Esophagus squamous epithelium (tissue), 5 donors: ENCODE measurements at places on chromosomes 7 and 10.

GRCh38 chr7:81414411-81414810, 355.4 kb downstream of the HGF start:
- DNase-seq: no peak

DNA sequence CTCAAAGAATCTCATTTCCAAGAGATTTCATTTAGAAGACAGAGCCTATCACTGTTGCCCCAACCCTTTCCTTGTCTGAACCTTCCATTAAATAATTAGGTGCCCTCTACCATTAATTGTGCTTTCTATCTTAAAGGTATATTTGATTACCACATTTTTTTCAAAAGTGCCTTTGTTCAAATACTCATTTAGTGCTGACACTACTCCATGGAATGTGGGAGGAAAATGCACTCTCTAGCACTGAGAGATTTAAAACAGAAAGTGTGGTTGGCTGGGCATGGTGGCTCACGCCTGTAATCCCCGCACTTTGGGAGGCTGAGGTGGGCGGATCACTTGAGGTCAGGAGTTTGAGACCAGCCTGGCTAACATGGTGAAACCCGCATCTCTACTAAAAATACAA, 119.8 kb downstream of the CACNA2D1 start:
- DNase-seq: no peak

- no peak for DNase-seq
These were observed 263.6 kb downstream of the SKIDA1 start for GRCh38 chr10:21261842-21262294.

DNA sequence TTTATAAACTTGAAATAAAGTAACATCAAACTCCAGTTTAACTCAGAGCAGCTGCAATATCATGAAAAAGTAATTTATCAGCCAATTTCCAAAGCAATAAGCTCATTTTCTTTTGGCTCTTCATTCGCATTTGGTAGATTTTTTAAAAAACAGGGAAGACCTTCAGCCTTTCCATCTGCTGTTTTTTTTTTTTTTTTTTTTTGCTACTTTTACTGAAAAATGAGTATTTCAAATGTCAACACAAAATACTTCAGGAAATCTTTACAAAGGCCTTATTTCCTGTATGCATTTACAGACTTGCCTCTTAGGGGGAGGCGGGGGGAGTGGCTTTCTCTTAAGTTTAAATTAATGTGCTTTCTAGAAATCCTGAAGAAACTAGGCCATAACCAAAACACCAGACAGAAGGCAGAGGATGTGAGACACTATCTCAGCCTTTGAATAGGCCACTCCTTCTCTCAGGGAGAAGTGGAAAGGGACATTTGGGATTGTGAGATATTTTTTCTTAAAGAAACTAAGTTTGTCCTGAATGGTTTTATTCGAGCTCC, 91.8 kb downstream of the COL28A1 start:
- DNase-seq: no peak

- no peak for DNase-seq
These were observed 10.5 kb downstream of the DDC start for GRCh38 chr7:50554431-50555322.

DNA sequence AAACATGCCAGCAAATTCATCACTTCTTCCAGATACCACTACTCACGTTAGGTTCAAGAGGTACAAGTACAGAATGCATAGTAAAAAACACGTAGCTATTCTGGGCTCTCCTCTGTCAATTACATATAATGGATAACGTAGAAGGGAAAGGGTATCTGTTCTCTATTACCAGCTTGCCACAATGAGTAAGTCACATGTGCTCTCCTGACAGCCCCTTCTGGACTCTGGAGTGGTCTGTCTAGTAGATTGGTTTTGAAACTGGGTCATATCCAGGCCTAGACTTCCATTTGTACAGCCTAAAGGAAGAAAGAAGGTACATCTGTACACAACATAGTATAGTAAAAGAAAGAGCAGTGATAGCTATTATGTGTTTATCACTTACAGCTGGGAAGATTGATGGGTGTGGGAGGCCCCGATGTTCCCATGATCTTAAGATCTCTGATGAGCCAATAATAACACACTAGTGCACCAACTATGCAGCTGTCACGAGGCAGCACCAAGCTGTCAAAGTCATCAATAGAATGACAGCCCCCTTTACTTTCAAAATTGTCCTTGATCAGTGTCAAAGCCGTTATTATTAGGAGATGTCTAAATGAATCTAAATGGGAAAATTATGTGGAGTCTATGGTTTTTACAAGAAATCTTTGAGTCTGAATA, 161.9 kb upstream of the AGK start:
- no peak for DNase-seq

DNA sequence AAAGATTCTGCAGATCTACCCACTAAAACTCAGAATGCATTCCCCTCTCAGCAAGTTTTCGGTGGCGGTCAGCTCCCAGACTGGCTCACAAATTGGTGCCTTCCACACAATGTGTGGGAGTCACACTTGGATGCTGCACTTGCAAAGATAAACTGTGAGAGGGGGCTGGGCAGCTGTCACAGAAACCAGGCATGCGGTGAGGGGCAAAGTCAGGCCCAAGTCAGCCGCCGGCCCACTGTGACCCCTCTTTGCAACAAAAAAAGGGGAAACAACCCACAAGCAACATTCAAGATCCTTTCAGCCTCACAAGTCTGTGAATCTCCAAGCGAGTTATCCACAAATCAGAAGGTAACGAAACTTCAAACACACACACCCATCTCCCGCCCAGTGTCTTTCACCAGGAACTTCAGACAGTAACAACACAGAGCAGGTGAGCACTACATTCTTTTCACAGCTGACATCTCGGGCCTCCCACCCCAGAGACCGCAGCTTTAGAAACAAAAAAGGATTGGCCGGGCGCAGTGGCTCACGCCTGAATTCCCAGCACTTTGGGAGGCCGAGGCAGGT, 32.0 kb downstream of the SNX8 start:
- DNase-seq: no peak

DNA sequence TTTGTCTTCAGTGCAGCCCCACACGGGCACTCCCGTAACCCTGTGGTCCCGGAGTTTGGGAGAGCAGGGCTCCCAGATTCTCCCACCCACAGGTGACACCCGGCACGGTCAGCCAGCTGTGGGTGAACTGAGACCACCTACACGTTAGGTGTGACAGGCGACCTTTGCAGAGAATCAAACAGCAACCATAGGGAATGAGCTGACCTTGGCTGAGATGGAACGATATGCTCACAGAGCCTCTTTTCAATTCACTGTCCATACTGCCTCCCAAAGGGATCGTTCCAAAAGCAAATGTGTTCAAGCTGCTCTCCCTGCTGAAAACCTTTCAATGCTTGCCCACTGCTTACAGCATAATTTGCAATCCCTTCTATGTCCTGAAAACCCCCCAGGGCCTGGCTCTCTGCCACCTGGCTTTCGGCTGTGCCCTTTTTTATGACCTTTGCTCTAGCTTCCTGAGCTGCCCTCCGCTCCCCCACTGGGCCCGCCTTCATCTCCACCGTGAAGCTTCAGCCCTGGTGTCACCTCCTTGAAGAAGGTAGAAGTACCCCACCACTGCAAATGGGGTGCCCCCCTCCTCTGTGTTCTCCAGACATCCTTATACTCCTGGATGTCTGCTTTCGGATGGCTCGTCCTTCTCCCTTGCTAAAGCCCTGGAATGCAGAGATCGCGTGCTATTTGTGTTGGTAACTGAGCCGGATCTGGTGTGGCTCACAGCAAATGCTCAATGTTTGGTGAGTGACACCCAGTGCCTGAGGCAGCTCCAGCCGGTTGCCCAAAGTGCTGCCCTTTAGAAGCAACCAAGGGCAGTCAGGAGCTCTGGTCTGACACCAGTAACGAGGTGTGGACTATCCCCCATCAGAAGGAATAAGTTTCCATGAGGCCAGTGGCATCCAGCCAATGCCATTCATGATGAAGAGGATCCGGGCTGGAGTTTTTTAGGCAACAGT, 90.4 kb downstream of the KIAA1549 start:
- no peak for DNase-seq

GRCh38 chr10:106714734-106715555, 449.6 kb downstream of the SORCS1 start:
- DNase-seq: no peak

DNA sequence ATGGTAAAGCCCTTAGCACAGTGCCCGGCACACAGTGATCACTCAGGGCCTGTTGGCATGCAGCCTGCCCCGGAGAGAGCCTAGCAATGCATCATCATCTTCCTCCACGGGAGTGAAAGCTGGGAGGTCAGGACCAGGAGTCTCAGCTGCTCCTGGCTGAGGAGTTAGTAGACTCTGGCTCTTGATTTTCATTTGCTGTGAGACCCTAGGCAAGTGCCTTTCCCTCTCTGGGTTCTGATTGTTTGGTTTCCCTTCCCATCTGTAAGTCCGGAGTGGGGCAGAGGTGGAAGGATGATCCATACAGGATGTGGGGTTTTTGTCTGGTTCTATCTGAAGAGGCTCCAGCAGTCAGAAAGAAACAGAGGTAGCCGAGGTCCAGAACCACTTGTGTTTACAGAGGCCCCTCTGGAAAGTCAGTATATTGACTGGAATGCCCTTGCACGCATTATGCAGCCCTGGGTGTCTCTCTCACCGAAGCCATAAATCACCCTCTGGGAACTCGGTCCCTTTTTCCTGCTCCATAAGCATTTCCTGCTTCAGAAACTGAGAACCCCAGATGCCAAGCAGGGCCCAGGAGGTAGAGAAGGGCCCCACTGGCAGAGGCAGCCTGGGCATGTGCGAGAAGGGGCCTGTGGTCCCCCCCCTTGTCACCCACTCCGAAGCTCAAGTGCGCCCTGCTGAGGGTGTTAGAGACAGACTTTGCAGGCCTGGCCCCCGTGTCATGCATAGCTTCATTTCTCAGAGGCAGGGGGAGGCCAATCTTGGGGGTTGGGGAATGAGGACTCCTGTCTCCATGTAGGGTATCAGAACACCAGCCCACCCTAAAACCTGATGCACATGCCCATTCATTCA, 8.5 kb downstream of the UNC5B start:
- DNase-seq: no peak

DNA sequence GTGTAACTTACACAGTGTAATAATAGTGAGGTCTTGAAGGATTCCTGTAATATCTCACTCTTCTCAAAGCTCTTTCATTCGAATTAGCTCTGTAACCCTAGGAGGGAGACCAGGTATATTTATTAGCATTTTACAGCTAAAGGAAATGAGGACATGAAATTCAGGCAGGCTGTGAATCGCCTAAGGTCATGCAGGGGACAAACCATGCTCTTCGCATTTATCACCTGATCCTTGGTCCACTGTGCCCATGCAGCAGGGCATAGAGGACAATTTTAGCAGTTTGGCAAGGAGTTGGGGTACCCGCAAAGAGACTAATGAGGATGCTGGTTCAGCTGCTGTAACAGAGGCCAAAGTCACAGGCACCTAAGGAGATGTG, 14.8 kb upstream of the LAMB1 start:
- DNase-seq: no peak

DNA sequence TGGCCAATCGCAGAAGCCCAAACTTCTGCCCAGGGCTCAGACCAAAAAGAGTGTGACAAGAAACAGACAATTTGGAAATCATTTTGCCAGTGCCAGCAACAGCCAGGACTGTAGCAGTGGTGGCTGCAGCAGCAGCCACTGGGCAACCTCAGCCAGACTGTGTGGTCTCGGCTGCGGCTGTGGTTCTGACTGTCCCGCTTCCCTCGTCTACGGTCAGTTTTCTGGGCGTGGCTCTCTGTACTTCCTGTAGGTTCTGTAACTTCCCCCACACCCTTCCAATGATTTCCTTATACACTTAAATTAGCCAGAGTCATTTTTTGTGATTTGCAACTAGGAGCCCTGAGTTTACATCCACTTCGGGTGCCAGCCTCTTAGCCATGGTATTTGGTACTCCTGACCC, 39.9 kb downstream of the CYTH3 start:
- no peak for DNase-seq

DNA sequence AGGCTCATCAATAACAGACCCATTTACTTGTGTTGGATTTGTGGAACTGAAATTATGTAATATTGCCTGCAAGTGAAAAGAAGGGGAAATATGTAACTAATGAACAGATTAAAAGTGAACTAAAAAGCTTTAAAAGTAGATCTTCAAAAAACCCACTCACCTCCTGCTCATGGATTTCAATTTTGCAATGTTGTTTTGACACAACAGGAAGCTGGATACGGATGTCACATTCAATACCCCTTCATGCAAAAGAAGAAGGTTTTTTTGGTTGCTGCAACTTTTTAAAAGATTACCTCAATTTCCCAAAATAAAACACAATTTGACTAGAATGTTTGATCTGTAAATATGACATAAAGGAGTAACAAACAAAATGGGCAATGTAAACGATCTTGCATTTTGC, 3.3 kb downstream of the MKI67 start:
- no peak for DNase-seq

DNA sequence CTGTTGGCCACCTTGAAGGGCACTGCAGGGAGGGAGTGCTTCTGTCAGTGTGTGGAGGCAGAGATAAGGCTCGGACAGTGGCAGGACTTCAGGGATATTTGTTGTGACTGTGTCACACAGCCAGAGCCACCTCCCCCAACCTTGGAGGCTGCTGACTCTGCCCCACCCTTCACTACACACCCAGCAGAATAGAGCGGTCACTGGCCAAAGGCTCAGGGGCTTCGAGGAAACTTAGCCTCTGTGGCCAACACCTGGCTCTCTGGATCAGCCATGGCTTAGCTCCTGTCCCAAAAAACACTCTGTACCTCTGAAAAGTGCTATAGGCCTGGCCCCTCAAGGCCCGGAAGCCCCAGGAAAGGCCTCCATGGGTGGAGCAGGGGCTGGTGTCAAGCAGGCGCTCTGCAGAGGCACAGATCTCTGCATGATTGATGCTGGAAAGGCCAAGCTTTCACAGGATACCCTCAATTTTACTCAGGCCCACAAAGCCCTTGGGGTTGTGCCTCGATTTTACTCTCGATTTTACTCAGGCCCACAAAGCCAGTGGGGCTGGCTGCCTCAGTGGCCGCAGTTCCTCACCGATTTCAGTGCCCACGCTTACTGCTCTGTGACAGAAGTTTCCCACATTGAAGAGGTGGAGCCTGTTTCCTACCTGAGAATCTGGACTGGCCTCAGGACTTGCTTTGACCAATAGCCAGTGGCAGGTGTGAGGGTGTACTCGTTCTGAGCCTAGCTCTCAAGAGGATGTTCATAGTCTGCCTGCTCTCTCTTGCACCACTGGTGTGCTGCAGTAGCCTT, 113.2 kb upstream of the GPR26 start:
- DNase-seq: no peak

GRCh38 chr10:122362031-122362592, 12.4 kb upstream of the PLEKHA1 start:
- no peak for DNase-seq

GRCh38 chr7:129522088-129522970, 20.0 kb downstream of the SMKR1 start:
- DNase-seq: no peak

GRCh38 chr7:69795932-69796331, 197.7 kb downstream of the AUTS2 start:
- DNase-seq: no peak
